H9 (cell line): ENCODE measurements at places on chromosomes 2 and 18. TPM values are rescaled to one million over a fixed set of nuclear protein-coding genes. Genes with fewer than 3 reads are reported as not detected.
A peak's percentile ranks its signal among the peaks of the same experiment; 100 is the strongest.

- no peak overlapping the region for H3K4me3 ChIP-seq
- no peaks in the 10 kb centered on the region for H3K36me3 ChIP-seq
- H3K4me1 ChIP-seq = no peaks in the 10 kb centered on the region
- H3K27me3 ChIP-seq = no peaks in the 10 kb centered on the region
- DNase-seq = no peak
- no peak overlapping the region for H3K27ac ChIP-seq
Measured at GRCh38 chr2:151269798-151270568, 8.3 kb upstream of the RBM43 start.

DNA sequence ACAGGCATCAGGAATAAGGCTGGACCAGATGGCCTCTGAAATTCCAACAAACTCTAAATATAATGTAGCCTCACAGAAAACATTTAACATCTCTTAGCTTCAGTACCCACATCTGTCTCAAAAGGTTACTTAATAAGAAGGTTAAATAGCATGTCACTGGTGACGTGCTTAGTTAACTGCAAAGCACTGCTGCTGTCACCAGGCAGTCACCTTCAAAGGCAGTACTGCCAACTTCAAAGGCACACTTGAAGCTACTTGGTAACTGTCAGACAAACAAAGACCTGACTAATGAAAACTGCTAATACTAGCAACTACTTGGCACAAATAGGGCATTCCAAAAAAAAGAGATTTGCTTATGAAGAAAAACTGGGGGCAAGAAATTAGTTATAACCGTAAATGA is 36.2 kb downstream of the EPG5 start:
- no peak overlapping the region for H3K27ac ChIP-seq
- H3K4me1 ChIP-seq = no peaks in the 10 kb centered on the region
- H3K4me3 ChIP-seq = no peak overlapping the region
- DNase-seq = no peak

DNA sequence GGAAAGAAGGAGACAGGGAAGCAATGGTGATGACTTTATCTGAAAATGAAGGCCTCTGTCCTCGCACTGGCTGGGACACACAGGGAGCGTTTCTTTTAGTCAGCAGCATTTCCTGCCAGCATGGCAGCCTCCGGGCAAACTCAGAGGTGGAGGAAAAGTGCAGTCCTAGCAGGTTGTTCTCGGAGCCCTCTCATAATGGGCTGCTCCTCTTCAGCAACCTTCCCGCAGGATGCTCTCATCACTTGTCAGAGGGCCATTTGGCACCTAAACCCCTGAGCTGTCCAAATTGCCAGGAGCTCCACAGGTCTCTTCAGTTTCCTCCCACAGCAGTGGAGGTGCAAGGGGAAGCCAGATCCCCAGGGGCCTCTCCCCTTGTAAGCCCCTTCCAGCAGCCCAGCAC is 6.2 kb downstream of the STK39 start:
- no peaks in the 10 kb centered on the region for H3K27me3 ChIP-seq
- peaks cover 6% of the 10 kb centered on the region; the same call in 1 of the 2 replicates for H3K4me1 ChIP-seq
- no peak overlapping the region for H3K4me3 ChIP-seq
- H3K27ac ChIP-seq = no peak overlapping the region

DNA sequence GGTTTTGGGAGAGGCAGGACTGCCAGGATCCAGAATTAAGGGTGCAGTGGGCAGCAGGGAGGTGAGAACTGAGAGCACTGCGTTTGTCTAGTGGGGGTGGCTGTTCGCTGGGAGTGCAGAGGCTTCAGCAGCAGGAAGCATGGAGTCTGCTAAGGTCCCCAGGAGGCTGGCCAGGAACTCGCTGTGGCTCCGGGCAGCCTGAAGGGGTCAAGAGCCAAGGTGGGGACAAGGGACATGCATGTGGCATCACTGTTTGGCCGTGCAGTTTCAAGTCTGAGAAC is 43.2 kb upstream of the SEMA4C start:
- no peak overlapping the region for H3K4me3 ChIP-seq
- H3K27me3 ChIP-seq = no peaks in the 10 kb centered on the region
- 0 out of 2 replicates have a peak, but pooled peaks cover 4% of the 10 kb centered on the region for H3K36me3 ChIP-seq
- no peaks in the 10 kb centered on the region for H3K4me1 ChIP-seq
- DNase-seq = no peak
- no peak overlapping the region for H3K27ac ChIP-seq

Gene LIMS1
- 33.4 and 37.7 TPM in 2 replicates for total RNA-seq

DNA sequence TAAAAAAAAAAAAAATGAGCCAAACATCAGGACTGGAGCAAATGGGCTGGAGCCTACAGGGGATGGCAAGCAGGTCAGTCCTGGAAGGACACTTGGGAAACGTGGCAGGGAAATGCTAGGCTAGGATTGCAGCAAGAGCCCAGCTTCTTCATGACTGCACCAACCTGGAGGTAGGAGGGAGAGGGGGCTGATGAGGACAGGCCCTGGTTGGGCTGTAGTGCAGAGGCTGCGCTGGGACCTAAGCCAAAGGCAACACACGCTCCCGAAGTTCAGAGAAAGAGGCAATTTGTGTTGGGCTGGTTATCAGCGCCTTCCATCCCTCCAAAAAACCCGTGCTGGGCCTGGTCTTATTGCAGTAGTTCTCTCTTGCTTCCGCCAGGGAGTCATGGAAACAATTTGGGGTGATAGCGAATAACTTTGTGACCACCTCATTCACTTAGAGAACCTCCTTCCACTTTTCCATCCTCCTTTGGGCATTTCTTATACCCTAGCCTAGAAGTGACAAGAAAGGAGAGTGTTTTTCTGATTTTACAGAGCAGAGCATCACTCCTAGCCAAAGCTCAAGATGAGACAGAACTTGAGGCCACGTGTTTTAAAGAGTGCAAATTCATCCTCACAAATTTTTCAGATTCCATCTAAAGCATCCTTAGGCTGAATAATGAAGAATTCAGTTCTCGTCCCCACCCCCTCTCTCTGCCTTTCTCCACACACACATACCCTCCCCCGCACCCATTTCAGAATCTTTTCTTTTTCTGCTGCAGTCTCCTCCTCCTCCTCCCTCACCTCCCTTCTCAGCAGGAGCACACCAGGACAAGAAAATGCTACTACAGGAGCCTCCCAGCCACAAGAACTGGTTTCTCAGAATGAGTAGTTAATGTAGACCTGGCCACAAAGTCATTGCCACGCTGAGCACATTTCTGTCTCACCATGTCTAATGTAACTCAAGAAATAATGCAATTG is 82.5 kb upstream of the STPG4 start:
- H3K4me3 ChIP-seq = peak overlapping the region; percentile 58
- H3K27me3 ChIP-seq = no peaks in the 10 kb centered on the region
- no peaks in the 10 kb centered on the region for H3K36me3 ChIP-seq

GRCh38 chr18:10234912-10235660 is 219.3 kb upstream of the APCDD1 start:
- H3K27me3 ChIP-seq = no peaks in the 10 kb centered on the region
- no peak overlapping the region for H3K4me3 ChIP-seq
- no peak overlapping the region for H3K27ac ChIP-seq
- no peaks in the 10 kb centered on the region; the same call in 1 of the 3 replicates for H3K36me3 ChIP-seq

DNA sequence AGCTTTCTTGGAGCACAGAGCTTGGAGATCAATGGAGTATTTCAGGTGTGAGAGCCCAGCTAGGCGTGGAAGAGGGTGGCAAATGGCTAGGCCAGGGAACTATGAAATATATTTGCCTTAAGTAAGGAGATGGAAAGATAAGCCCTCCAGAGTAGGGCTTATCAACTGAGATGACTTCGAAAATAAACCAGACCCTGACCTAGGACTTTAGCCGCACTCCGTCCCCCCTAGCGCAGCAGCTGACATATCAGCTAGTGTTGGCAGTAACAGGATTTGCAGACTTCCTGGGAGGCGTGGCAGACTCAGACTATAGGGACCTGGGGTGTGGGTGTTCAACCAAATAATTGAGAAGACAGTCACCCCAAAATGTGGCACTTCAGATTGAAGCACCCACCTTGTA is 127.7 kb upstream of the EPAS1 start:
- DNase-seq = no peak
- H3K27me3 ChIP-seq = no peaks in the 10 kb centered on the region
- H3K4me3 ChIP-seq = no peak overlapping the region
- peaks cover 5% of the 10 kb centered on the region; the same call in 1 of the 2 replicates for H3K4me1 ChIP-seq

GRCh38 chr18:46693996-46694395 is 37.0 kb upstream of the LOXHD1 start:
- H3K27ac ChIP-seq = no peak overlapping the region
- no peak for DNase-seq

DNA sequence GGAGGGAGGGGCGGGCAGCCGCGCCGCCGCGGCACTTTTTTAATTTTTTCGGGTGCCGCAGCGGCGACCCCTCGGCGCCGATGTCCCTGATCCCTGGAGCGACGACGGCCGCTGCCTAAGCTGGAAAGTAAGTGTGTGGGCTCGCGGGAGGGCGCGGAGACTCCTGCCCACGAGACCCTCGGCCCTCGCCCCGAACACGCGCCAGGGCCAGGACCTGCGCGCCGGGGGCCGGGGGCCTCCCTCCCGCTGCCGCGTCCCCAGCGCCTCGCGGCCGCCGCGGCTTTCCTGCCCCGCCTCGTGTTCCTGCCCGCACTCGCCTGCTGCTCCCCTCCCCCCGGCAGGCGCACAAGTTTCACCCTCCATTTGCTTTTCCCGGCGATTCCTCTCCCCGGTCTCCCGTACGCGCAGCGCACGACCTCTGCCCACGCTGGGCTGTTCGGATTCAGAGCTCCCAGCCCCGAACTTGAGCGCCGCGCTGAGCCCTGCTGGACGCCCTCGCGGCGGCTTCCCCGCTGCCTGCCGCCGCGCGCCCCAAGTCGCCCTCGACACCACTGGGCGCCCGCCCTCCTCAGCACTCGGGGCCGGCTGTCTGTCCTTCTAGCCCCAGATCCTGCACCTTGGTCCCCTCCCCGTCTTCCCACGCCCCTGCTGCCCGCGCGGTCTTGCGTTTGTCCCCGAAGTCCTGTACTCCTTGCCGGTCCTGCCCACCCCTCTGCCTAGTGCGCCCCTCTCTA is 507 bp downstream of the PKP4 start:
- DNase-seq = peak; percentile 71
- H3K36me3 ChIP-seq = no peaks in the 10 kb centered on the region
- no peak overlapping the region for H3K27ac ChIP-seq
- peaks cover 4% of the 10 kb centered on the region; the same call in 1 of the 2 replicates for H3K4me1 ChIP-seq
- H3K4me3 ChIP-seq = peak overlapping the region; percentile 96
